Kidney capillary endothelial cell (primary cell): ENCODE measurements at places on chromosomes 4 and X.

- no peak for DNase-seq
Observed at GRCh38 chrX:111728096-111728495, 47.1 kb downstream of the ALG13 start.

GRCh38 chrX:108022491-108023089 is 22.3 kb upstream of the VSIG1 start:
- peak; percentile 33 for DNase-seq

- DNase-seq, result no peak
Observed at GRCh38 chrX:148310426-148311165, 189.8 kb upstream of the AFF2 start.

DNA sequence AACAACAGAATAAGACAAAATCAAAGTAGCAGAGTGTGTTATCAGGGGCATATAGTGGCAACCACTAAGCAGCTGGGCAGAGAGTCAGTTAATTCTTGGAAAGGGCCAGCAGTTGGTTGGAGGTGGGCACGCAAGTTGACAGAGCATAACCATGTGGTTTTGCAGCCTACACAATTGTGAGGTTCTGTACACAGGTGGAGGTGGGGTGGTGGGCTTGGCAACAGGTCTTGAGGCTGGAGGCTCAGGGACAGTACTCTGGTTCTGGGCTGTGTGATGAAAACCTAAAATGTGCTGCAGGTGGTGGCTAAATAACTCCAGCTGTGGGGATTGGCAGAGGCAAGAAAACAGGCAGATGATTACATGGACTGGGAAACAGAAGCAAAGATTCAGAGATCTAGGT is 1112.7 kb downstream of the PDHA2 start:
- no peak for DNase-seq

GRCh38 chr4:38531141-38531727 is 132.8 kb upstream of the KLF3 start:
- no peak for DNase-seq

DNA sequence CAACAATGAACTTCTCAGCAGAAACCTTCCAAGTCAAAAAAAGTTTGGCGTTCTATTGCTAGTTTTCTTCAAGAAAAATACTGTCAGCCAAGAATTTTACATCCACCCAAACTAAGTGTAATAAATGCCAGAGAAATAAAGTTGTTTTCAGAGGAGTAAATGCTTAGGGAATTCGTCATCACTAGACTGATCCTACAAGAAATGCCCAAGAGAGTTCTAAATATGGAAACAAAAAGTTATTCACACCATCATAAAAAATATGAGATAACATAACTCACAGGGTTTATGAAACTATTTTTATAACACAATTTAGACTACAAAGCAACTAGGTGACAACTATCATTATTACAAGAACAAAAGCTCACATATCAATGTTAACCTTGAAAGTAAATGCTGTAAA is 259.5 kb upstream of the GABRA2 start:
- DNase-seq, result no peak
